ENCODE measurements at places on chromosomes 3 and 15.
A peak's percentile ranks its signal among the peaks of the same experiment; 100 is the strongest.

DNA sequence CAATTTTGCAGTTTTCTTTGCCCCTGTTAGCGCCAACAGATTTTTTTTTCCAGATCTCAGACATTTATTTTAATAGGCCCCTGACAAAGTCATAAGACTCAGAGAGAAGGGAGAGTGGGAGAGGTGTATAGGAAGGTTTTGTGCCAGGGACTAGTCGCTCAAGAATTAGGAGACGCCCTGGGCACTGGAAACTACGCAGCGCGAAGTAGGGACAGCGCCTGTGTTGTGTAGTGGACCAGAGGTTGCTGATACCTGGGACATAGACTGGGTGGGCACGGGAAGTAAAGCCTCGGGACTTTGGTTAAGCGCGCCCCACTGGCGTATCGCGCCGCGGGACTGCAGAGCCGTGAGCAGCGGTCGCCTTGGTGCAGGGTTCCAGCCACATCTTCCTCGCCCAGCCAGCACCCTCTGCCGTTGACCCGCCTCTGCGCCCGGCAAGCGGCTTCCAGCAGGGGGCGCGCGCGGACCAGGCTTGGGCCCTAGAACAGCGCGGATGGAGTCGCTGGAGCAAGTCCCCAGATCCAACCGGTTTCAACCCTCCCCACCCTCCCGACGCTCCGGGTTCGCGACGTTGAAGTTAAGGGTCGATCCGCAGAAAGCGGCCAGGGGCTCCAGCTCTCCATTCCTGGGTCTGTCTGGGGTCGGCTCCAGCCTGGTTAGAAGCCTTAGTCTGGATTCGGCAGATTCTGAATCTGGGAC, 3.0 kb upstream of the ISLR2 start:
- peak; percentile 91 for DNase-seq

DNA sequence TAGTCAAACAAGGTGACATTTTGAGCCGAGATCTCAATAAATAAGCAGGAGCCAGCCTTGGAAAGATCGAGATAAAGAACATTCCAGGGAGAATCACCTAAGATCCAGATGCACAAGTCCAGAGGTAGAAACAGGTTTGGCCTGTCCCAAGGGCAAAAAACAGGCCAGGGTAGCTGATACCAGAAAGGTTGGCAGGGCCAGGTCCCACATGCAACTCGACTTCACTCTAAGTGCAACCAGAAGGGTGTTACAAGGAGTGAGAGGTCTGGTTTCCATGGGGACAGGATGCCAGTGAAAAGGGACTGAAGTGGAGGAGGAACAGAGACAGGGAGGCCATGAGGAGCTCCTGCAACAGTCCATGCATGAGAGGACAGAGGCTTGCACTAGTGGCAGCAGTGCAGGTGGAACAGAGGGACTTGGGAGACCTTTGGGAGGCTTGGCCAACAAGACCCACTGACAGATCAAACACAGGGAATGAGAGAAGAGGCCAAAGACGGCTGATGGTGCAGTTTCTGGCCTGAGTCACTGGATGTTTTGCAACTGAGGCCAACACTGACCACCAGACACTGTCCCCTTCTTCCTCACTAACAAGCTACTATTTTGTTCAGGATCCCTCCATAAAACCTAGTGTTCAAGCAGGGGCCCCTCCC, 5.2 kb downstream of the TPRA1 start:
- no peak for DNase-seq

DNA sequence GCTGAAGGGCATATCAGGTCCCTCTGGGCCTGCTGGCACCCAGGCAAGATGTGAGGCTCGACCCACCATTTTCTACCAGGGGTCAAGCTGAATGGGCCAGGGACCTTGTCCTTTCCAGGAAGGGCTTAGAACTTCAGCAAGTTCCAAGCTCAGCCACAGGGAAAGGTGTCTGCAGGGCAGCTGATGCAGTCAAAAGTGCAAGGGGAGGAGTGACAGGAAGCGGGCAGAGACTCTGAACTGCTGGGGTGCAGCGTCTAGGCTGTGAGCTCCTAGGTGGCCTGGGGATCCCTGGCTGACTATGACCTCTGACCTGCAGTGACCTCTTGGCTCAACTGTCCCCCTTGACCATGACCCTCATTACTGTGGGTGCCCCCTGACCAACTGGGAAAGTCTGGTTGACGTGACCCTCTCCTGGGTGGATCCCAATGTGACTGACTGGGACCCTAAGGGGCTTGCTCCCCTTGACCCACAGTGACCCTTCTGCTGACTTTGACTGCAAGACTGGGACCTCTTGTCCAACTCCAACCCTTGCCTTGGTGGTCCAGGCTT, 14.4 kb upstream of the SEC13 start:
- no peak for DNase-seq

GRCh38 chr3:59319442-59319841, 269.6 kb upstream of the CFAP20DC start:
- no peak for DNase-seq

DNA sequence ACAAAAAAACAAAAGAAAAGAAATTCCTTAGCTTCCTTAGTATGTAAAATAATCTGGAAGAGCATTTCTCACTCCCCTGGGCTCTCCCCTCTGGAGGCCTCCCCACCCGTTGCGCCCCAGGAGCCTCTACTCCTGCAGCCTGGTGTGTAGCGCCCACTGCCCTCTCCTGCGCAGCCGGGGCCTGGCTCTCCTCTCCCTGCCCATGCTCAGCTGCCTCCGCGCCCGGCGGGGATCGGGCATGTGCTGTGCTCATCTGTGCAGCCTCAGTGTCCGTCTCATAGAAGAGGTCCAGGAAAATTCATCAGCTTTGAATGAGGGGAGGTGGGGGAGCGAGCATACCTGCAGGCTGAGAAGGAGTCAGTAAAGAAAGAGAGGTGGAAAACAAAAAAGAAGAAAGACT, 203.9 kb downstream of the ATP10A start:
- no peak for DNase-seq

Data from lung (tissue), 17 donors.